NCI-H345 (cell line): ENCODE measurements at places on chromosomes 2 and 18.
A peak's percentile ranks its signal among the peaks of the same experiment; 100 is the strongest.

GRCh38 chr2:111135910-111136297 lies 15.2 kb downstream of the BCL2L11 start:
- no peak for DNase-seq

GRCh38 chr18:33034945-33035344 lies 262.1 kb upstream of the KLHL14 start:
- no peak for DNase-seq

GRCh38 chr2:174663550-174663949 lies 65.9 kb upstream of the WIPF1 start:
- no peak for DNase-seq

DNA sequence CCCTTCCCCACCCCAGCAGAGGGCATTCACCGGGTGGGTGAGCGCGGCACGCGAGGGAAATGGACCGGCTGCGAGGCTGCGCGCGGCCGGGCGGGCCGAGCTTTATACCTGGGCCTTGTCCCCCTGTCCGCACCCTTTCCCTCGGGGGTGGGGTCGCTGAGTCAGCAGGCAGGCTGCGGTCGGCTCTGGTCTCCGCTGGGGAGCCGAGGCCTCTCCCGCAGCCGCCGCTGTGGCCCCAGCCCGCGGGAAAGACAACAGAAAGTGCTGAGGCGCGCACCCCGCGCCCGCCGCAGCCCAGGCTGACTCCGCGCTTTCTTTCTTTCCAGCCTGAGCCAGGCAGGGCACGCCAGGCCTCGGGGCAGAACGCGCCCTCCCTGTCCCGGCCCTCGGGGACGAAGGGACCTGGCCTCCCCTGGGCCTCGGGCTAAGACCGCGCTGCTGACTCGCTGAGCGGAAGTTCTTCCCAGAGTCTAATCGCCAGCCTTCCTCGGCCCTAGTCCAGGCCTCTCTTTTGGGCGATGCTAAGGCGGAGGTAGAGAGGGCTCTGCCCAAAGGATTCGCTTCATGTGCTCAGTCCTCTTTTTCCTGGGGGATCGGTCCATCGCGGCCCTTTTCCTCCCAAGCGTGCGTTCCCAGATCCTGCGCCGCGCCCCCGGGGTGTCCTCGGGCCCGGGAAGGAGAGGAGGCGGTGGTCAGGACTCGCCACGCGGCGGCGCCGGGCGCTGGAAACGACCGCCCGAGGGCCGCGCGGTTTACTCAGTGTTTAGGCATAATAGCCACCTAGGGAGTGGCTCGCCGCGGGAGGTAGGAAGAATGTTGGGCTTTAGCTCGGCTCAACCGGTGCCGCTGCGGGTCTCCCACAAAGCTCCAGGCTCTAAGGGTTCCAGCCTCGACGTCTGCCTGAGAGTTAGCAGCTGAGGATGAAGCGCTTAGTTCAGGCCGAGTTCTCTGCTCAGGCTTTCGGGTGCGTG lies at the start of gene CRYBA2:
CRYBA2 (minus strand) TSS at position 78 of the 971 bp plus-strand sequence. CDS start 246 bp downstream, outside the sequence.
- peak; percentile 70 for DNase-seq

DNA sequence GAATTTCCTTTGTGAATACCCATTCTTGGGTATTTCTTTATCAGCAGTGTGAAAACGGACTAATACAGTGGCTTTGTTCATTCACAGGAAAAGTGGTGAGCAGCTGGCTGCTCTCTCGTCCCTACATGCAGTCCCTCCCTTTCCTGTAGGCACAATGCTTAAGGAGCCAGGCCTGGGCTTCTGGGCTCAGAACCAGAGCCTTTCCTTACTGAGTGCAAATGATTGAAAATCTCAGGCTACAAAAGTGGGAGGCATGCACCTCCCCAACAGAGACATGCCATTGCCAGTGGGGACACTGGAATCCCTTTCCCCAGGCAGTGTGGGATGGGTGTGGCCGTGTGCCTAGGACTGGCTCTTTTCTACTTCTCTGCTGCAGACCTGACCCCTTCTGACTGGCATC lies 61.3 kb downstream of the MCFD2 start:
- no peak for DNase-seq

DNA sequence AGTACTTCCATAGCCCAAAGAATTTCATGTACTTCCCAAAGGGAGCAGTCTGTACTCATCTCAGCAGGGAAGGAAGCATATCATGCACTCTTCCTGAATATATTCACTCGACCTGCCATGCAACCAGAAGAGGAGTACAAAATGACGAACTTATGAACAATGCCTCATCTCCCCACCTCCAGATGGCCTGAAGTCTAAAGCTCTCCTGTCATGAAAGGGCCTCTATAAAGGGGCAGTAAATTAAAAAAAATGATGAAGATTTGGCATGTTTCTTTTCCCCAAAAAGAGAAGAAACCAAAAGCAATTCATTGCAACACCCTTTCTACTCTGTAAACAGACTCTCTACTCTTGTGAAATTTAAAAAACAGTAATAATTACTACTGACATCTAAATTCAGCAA lies 1601.1 kb downstream of the LRP1B start:
- no peak for DNase-seq

- DNase-seq, result no peak
Measured at GRCh38 chr2:119441376-119442225, 9.9 kb downstream of the TMEM37 start.

- DNase-seq, result no peak
Measured at GRCh38 chr2:4914551-4914950, 777.6 kb upstream of the SOX11 start.

DNA sequence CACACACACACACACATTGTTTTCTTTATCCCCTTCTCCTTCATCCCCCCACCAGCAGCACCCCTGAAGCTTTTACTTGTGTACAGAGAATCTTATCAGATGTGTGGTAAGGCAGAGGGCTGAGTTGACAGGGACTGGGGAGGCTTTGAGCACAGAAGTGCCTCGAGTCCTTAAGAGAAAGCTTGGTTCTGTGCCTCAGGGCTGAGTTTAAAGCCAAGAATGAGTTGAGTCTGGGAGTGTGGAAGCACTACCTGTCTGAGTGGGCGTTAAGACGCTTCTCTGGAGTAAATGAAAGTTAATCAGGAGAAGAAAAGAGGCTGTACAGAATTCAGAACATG lies 2.7 kb downstream of the ID2 start:
- peak; percentile 74 for DNase-seq

DNA sequence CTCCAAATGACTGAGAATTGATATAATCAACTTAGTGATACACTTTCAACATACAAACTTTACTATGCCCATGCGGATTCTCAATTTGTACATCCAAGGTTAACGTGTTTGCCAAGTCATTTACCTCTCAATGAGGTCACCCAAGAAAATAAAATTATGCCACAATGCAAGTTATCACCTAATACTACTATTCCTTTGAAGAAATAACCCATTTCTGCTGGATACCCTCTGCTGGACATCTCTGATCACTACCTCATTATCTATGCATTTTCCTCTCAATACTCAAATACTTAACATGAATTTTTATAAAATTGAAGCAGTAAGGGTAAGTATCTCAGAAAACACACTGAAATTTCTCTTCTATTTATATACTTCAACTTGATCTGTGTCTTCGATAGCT lies 12.7 kb downstream of the HNRNPLL start:
- DNase-seq, result no peak

GRCh38 chr2:19706332-19706731 lies 195.5 kb downstream of the TTC32 start:
- DNase-seq, result no peak

DNA sequence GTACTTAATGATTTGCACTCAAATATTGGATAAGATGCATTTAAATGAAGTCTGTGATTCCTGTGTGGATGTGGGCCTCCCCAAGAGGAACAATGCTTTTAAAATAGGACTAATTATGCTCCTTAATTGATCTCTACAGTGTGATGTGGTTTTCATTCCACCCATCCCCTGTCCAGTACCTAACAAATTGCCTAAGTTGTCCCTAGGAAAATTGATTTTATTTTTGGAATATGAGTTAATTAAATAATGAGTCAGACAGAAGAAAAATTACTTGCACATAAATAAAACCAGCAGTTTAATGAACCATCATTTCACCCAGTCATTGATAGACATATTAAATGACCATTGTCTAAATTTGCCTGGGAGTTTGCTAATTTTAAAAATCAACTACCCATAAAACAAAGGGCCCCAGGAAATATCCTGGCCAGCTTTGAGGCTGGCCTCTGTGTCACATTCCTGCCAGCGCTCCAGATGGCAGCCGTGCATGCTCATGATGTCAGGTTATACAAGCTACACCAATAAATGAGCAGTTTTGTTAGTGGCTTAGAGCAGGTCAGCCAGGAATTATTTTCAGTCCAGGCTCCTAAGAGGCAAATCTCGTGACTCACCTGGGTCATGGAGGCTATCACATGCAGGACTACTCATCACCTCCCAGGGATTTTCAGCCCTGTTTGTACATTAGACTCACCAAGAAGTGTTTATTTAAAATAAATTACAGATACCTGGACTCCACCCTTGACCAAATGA lies 31.9 kb downstream of the ABHD3 start:
- no peak for DNase-seq

DNA sequence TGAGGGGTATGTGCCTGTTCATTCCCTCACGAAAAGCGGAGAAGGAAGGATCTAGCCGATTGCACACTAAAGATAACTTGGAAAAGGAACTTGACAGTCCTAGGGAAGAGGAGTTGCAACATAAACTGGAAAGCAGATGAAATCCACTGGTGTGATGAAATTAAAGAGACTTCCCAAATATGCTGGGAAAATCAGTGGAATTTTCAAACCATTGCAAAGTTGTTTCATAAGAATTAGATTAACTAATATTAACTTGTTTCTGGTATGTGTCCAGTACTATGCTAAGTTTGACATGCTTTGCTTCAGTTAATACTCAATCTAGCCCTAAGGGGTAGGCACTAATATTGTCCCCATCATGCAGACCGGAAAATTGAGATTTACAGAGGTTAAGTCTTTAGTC lies 222.7 kb downstream of the IKZF2 start:
- no peak for DNase-seq

GRCh38 chr2:234164493-234165413 lies 114.3 kb downstream of the SPP2 start:
- peak; percentile 14 for DNase-seq

GRCh38 chr2:205694256-205694655 lies 12.0 kb downstream of the NRP2 start:
- DNase-seq, result no peak

DNA sequence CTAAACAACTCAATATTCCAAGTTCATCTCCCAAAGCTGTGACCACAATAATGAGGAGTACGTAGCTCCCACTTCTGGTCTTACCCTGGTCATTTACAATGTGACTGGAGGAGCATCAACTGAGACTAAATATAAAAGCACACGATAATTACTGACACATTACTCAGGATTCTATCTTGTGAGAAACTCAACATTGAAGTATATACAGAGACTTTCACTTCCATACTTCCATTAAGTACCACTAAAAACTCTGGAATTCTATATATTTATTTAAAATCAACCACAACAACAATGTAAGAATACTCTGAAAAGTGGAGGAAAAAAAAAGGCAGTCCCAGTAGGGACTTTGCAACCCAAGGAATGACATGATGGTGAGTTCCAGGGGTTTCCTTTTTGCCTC lies 61.4 kb downstream of the XDH start:
- no peak for DNase-seq

GRCh38 chr2:64359171-64359891 lies 94.6 kb upstream of the LGALSL start:
- no peak for DNase-seq

GRCh38 chr2:45616658-45617411 lies 5.8 kb upstream of the SRBD1 start:
- no peak for DNase-seq

DNA sequence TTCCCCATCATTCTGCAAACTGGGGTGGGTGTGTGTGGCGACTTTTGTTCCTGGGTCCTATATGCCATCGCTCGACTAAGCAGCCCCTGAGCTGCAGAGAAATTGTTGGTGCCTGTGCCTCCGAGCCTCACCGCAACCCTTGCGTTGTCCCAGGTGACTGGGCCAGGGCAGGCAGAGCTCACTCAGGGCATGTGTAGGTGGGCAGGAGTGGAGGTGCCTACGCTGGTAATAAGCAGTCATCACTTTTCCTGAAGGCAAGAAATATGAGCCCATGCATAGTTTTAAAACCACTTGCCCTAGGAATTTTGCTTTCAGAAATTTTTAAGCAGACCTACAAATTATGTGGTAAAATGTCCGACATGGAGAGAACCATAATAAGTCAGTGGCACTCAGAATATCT lies 197.8 kb downstream of the SMAD7 start:
- no peak for DNase-seq

GRCh38 chr2:168611896-168612650 lies 156.0 kb downstream of the CERS6 start:
- DNase-seq, result no peak

GRCh38 chr2:190467575-190468083 lies 59.5 kb downstream of the MFSD6 start:
- DNase-seq, result peak; percentile 83

GRCh38 chr2:157760949-157761348 lies 115.2 kb downstream of the ACVR1 start:
- DNase-seq, result no peak

DNA sequence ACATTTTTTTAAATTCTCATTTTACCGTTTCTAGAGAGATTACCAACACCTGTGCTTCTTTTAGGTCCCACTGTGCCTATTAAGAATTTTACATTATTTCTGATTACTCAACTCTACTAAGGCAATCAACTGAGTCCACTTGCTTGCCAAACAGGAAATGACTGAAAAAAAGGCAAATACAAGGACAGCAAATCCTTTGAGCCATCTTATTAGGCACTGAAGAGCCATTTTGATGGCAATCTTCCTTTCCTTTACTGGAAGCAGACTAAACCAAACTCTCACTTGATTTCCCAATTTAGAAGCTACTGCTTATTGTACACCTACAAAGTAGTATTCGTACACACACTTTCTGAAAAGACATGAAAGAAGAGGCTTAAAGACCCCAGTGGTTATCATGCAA lies 121.4 kb upstream of the COL3A1 start:
- DNase-seq, result no peak

GRCh38 chr2:196331851-196332250 lies 160.5 kb upstream of the STK17B start:
- DNase-seq, result no peak

GRCh38 chr2:48471048-48471474 lies 58.9 kb upstream of the STON1 start:
- DNase-seq, result no peak

DNA sequence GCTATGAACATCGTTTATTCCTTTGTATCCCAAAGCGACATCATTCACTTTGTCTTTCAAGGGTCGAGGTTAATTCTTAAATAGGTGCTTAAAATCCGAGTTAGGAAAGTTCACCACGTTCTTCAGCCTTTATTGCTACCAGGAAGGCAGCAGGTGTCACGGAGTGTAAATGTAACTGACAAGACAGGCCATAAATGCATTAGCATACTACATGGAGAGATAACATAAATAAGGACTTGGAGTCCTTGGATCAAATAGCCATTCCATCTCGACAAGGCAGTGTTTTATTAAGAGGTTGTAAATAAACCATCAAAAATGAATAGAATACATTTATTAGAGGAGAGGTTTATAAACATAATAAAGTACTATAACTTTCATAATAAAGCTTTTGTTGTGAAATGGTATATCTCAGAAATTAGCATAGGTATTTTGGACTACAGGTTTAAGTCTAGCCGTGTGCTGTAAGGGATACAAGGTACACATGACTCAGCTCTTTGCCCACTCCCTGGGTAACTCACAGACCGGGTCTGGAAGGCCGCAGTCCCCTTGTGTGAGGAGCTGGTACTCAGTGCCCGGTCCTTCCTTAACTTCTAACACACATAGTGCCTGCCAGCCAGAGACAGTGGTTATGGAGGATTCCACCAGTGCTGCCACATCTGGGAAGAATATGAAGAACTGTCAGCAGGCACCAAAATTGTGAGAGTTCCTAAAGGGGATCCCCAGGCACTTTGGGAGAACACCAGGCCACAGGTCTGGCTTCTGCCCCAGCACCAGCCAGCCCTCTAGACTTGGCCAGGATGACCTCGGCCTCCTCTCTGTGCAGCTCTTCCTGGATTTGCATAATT lies 29.4 kb downstream of the CAPN13 start:
- no peak for DNase-seq

- DNase-seq, result no peak
Measured at GRCh38 chr2:240269380-240269779, 128.9 kb upstream of the OTOS start.
